ENCODE measurements at places on chromosomes 5 and 9.

GRCh38 chr5:178431782-178432165 lies 158.4 kb downstream of the COL23A1 start:
- no peak for DNase-seq

DNA sequence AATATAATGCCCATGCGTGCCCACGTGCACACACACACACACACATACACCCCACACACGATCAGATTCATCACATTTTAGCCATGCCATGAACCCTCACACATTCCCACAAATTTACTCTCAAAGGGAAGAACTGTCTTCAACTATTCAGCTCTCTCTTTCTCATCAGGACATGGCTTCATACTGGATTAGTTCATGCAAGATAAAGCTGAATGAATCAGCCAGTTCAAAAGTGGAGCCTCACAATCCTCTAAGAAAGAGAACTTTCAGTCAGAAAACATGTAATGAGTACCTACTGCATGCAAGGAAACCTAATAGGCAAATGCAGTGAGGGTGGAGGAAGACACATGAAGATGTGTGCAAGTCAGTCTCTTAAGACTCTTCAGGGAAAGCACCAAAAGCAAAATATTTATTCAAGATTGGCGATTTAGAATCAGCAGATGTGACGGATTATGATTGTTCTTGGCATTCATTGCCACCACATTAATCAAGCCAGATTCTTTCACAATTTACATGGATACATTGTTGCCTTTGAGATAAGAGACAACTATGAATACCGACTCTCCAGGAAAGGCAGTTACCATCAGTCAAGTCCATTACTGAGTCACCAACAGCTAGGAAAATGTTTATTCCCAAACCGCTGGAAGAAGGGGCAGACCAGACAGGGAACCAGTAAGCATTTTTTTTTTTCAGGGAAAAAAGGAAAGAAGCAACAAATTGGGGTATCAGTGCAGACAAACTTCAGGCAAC lies 30.3 kb upstream of the PUM3 start:
- DNase-seq = no peak

- DNase-seq = no peak
These were observed 1058.7 kb upstream of the ACO1 start for GRCh38 chr9:31325778-31326177.

- no peak for DNase-seq
These were observed 10.8 kb downstream of the FAM174A start for GRCh38 chr5:100546001-100546400.

DNA sequence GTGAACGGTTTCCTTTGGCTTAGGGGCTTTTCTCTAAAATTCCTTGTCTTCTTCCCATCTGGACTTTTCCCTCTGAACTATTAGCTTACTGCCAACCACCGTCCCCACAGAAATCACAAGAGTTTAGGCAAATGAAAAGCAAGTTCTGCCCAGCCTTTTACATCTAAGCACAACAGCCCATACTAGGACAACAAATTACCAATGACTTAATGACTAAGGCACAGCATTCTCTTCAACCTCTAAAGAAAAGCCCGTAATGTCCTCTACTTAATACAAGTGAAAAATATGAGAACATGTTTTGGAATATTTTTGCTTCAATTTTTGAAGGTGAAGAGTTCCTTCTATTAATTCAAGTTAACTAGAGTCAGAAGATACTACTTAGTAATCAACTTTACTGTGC lies 1.2 kb downstream of the ZBTB5 start:
- DNase-seq = no peak

DNA sequence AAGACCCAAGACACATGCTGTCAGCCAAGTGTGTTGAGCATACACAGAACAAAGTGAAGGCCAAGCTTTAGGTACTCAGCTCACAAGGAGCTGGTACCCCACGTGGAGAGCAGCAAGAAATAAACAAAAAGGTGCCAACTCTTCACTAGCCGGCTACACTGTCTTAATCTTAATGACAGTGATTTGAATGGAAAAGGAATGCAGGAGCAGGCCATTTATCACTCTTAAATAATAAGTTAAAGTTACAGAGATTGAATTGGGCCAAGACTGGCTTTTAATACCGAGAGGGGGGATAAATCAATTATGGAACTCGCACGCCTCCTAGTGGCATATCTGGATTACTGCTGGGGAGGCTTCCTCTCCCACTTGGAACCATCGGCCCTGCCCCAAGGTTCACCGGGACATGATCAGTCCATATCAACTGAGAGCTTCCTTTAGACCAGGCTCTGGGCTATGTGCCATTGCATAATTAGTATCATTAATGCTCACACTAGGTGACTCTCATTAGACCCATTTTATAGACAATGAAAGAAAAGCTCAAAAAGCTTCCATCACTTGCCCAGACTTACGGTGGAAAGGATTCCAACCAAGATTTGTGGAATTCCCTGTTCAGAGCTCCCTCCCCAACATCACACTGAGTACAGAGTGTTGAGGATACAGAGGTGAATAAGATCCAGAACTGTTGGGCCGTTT lies 94.0 kb downstream of the ACTL7B start:
- peak; percentile 28 for DNase-seq

DNA sequence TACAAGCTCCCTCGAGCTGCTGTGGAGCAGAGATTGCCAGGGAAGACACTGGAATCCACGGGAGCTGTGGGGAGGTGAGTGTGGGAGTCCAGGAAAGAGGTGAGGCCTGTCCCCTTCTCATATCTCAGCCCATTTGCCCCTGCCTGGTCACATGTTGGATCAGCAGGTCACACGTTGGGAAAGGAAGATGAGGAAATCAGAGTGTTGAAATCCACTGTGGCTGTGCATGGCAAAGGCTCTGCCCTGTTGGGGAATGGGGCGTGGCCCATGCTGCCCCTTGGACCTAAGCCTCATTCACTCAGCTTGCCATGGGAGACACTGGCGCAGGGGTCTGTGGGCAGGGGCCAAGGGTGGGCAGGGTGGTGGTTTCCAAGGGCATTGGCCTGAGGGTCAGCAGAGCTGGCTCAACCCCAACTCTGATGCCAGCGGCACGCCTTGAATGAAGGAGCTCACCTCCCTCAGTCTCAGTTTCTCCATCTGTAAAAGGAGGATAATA lies 85.4 kb upstream of the CPEB4 start:
- DNase-seq = no peak

- no peak for DNase-seq
These were observed 46.7 kb downstream of the UHRF2 start for GRCh38 chr9:6459718-6460117.

DNA sequence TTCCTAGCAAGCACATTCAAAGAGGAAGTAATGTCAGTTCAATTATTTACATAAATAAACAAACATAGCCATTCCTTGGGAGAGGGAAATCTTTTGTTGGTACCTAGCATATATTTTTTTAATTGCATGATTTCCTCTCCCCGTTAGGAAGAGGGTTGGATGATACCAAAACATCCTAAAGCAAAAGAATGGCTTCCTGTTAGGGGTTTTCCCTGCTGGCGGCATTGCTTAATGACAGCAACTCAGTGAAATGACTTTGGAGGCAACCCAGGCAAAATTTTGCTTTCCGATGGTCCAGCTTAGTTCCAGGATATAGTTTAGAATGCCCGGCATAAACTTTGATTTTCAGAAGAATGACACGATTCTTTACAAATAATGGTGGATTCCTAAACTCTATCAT lies 73.2 kb downstream of the MAT2B start:
- no peak for DNase-seq

DNA sequence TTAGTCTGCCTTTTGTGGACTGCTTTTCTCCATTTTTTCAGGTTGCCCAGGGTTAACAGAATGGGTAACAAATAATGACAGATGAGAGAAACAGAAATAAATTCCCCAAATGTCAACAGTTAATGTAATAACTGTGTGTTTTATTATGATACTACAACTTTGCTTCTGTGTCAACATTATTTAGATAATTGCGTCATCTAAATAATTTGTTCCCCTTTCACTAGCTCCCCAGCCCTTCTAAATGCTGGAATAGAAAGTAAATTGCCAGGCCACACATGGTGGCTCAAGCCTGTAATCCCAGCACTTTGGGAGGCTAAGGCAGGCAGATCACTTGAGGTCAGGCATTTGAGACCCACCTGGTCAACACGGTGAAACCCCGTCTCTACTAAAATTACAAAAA lies 53.5 kb downstream of the RNF38 start:
- no peak for DNase-seq

- no peak for DNase-seq
These were observed 9.7 kb upstream of the CLPTM1L start for GRCh38 chr5:1354576-1354975.

DNA sequence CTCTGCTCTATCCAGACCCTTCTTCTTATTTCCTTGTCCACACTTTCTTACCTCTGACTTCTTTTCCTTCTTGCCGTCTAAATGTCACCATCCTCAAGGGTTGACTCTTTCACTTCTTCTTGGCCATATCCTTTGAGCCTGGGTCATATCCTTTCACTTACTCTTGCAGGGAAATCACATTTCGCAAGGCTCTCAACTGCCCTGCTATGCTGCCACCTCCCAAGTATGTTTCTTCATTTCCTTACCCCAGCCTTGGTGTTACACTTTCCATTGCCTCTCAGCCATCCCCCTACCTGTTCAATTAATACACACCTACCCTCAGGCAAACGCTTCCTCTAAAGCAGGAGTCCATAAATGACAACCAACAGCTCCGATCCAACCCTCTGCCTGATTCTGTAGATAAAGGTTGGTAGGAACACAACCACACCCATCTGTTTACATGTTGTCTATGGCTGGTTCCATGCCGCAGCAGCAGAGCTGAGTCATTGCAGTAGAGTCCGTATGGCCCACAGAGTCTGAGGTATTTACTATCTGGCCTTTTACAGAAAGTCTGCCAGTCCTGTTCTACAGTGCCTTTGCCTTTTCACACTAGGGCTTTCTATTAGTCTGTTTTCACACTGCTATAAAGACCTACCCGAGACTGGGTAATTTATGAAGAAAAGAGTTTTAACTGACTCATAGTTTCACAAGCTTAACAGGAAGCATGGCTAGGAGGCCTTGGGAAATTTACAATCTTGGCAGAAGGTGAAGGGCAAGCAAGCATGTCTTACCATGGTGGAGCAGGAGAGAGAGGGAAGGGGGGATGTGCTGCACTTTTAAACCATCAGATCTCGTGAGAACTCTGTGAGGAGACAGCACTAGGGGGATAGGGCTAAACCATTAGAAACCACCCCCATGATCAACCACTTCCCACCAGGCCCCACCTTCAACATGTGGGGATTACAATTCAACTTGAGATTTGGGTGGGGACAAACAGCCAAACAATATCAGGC lies 97.9 kb downstream of the SV2C start:
- DNase-seq = no peak

- DNase-seq = no peak
These were observed 227.5 kb downstream of the CACNA1B start for GRCh38 chr9:138105123-138105415.

DNA sequence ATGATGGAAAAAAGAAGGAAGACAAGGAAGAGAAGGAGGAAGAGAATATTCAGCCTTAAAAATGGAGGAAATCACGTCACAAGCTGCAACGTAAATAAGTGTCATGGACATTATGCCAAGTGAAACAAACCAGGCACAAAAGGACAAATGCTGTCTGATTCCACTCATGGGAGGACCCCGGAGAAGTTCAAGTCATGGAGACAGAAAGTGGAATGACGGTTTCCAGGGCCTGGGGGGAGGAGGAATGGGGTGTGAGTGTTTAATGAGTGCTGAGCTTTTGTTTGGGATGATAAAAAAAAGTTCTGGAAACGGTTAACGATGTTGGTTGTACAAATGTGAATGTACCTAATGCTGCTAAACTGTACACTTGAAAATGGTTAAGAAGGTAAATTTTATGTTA lies 439.5 kb downstream of the GADD45G start:
- no peak for DNase-seq

DNA sequence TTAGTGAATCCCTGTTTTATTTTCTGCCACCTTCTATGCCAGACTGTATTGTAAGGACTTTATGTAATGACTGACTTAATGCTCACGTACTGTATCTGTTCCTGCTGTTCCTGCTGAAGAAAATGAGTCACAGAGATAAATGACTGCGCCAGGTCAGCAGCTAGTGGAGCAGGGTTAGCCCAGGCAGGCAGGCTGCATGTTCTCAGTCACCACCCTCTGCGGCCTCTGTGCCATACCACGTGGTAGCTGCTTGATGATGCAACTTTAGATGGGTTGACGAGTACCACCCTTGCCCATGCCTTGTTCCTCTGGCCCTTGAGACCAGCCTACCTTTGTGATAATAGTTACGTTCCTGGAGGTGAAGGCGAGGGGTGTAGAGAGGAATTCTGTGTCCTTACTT lies 161.9 kb downstream of the TRIO start:
- DNase-seq = no peak

DNA sequence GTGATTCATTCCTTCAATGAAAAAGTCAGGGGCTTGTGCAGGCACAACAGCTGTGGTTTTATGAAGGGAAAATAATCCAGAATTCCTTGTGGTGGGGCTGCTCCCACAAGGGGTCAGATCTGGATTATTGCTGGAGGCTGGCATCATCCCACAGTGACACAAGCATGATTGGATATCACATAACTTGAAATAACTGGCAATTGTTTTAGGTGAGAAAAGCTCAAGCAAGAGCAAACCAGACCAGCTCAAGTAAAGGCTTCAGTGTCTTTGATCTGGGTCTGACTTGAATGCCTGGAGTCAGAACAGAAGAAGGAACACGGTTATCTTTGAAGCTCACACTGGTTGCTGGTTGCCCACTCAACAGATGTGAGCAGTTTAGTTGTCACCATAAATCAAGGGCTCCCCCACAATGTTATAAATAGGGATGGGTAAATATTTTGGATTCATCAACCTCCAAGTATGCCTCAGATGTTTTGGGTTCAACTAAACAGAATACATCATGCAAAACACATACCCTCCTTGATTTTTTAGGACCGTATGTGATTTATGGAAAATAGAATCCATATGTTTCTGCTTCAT lies 3.1 kb upstream of the ZNF474 start:
- no peak for DNase-seq

DNA sequence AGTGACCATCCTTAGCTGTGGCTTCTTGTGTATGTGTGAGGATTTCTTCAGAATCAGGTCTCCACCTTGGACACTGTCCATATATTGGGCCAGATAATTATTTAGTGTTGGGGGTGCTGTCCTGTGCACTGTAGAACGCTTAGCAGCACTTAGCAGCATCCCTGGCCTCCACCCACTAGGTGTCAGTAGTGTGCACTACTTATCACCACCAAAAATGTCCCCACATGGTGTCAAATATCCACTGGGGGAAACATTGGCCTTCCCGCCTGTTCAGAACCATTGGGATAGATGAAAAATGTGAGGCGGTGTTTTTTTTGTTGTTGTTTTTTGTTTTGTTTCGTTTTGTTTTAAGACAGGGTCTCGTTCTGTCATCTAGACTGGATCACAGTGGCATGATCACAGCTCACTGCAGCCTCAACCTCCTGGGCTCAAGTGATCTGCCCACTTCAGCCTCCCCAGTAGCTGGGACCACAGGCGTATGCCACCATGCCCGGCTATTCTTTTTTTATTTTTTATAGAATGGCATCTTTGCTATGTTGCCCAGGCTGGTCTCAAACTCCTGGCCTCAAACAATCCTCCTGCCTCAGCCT lies 67.7 kb downstream of the TENT4A start:
- no peak for DNase-seq
